ENCODE measurements at places on chromosomes 3 and 15. TPM values are rescaled to one million over a fixed set of nuclear protein-coding genes. Genes with fewer than 3 reads are reported as not detected.
A peak's percentile ranks its signal among the peaks of the same experiment; 100 is the strongest.

DNA sequence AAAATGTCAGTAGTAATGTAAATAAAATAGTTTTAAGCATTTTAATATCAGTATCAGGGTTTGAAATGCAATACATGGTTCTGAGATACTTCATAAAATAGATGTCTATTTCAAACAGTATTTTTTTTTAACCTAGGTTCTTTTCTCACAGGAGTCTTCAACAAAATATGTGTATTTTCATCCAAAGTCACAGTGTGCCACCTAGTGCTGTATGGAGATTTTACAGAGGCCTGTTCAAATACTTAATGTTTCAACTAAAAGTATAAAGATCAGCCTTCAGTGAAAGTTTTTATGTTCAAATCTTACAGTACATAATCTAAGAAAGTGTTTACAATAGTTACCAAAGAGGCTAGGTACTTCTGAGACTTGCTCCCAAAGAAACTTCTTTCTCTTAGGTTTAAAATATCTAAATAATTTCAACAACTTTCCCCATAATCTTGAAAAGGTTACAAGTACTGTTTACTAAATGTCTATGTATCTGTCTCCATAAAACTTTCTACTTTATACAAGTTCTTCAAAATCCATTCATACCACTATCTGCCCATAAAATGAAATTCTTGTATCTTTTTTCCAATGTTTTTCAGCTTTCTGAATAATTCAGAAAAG is 38.3 kb downstream of the SCAPER start:
- DNase-seq = no peak

DNA sequence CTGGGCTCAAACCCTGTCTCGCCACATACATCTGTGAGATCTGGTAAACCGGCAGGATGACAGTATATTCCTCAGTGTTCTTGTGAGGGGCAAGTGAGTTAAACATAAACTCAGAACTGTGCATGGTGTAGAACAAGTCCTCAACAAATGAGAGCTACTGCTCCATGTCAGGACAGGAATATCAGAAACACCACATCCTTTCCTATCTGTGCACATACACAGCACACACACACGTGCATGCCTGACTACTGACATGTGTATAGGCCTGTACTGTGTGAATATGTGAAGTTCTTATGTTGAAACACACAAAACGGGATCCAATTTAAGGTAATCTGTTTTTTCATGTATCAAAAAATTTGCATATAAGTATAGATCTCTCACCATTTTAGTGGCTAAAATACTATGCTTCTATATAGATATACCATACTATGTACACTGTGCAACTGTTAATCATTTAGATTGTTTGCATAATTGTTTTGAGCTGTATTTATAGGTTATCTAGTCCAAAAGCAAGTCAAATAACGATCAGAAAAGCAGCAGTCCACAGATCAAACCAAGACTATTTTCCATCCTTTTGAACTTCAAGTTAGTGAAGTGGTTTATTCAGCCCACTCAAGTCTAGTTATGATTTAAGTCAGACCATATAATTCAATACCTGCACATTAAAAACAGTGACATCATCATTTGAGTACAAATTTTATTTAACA is 44.8 kb downstream of the CCR4 start:
- no peak for DNase-seq

DNA sequence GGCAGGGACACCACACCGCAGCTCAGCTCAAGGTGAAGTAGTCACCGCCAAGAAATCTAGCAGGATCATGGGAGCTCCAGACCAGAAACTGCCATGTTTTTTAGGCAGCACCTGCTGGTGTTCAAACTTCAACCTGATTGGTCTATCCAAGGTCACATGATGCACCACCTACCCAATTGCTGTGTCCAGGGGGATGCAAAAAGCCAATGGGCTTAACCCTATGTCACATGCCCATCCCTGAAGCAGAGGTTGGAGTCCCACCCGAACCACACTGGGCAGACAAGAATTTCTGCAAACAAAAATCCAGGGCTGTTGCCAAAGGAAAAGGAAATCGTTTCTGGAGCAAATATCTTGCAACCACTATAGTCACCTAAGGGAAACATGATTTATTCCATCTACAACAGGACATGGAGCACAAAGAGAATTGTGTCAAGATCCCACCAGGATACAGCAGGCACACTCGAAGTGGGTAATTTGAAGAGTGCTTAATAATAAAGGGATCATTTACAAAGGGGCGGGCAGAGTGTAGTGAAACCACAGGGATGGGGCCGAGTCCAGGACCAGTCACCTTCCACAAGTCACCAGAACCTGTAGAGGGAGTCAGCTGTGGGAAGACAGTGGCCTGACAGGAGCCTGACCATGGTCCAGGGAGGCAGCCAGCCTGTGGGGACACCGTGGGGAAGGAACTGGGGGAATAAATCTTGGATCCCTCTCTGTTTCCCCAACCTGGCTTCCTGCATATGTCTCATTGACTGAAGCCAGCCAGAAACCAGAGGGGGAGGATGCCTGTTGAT is 34.2 kb upstream of the TSEN2 start:
- DNase-seq = no peak

DNA sequence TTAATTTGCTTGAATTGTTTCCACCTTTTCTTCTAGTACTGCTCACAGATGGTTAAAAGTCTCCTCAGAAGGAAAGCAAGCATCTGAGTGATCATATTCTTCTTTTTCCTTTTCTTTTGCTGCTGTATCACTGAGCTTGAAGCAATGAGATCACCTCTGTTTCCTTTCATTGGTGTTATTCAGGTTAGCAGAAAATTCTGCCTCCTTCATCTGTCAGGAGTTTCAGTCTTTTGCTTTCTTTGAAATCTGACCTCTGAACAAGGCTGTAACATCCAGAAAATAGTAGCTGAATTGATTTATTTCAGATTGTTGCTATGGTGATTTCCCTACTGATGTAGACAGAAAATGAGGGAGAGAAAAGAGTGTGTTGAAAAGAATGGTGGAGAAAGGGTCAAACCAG is 343.0 kb downstream of the MFSD1 start:
- DNase-seq = no peak

DNA sequence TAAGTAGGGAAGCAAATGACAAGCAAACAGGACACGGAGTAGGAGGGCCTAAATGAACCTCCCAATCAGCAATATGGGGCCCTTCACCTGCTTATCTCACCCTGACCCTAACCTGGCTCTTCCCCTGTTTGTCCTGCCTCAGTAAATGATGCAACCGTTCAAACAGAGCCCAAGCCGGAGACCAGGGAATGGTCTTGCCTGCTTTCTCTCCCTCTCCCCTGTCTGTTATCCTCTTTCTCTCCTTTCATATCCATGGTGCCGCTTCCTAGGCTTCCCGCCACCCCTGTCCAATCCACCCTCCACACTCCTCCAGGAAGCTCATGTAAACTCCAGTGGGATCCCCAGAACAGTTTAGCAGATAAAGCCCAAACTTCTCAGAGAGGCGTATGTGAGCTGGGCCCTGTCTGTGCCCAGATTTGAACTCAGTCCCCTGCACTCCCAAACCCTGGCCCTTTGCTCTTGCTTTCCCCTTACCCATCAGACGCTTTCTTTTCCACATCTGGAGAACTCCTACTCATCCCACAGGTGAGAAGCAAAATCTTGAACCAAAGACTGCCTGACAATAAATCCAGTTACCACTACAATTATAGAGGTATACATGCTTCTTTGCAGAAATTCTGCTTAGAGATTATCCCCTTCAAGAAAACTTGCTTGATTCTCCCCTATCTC is 45.7 kb upstream of the STT3B start:
- no peak for DNase-seq

- no peak for DNase-seq
Measured at GRCh38 chr15:74168711-74169126, 4.8 kb upstream of the ISLR start.

- no peak for DNase-seq
Measured at GRCh38 chr3:113659101-113659541, 37.3 kb downstream of the USF3 start.

DNA sequence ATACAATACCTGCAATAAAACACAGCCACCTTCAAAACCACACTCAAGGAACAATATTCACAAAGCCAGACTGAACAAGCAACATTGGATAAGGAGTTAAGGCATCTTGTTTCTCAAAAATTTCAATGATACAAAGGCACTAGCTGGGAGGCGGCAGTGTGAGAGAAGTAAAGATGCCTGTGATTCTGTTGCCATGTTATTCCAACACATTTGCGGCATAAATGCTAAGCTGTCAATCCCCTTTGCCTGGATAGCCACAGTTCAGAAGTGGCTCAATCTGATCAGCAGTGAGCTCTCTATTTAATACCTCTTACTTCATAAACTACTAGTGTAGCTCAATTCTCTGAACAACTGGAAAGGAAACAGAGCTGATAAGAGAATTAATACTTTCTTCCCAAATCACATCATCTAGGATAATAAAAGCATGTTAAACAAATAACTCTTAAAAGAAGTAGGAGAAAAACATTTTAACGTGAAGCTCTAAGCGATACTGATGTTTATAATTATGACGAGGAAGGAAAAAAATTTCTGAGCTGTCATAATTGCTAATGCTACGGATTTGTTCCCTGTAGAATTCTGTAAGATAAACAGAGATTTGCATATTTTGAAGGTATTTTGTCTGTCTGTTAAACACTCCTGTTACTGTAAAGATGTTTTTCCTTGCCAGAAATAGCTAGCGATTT is 358.4 kb downstream of the FOXP1 start:
- no peak for DNase-seq

DNA sequence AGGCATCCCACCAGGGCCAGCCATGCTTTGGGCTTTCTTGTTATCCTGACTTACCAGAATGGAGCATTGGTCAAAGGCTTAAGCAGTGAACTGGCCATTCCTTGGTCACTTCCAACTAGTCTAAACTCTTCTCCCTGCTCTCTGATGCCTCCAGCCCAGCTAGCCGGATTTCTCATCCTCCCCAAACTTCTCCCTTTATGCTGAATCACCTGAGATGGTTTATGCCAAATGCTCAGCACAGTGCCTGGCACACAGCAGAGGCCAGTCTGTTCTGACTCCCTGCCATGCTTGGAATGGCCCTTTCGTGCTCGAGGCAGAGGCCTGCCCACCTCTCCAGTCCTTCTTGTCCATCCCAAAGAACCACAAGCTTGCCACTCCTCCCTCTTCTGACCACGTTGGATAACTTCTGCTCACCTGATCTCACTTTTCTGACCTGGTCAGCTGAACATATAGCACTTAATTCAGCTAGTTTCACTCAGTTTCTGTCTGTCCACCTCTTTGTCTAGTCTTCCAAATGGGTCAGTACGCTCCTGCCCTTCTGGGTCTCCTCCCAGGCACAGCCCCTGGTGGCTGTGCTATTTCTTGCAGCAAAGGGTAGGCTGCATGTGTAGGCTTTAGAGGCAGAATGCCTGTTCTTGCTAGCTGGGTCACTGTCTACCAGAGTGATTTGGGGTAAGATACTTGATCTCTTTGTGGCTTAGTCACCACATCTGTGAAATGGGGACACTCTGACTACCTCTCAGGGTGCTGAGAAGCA is 2.2 kb upstream of the RBP1 start:
- no peak for DNase-seq

DNA sequence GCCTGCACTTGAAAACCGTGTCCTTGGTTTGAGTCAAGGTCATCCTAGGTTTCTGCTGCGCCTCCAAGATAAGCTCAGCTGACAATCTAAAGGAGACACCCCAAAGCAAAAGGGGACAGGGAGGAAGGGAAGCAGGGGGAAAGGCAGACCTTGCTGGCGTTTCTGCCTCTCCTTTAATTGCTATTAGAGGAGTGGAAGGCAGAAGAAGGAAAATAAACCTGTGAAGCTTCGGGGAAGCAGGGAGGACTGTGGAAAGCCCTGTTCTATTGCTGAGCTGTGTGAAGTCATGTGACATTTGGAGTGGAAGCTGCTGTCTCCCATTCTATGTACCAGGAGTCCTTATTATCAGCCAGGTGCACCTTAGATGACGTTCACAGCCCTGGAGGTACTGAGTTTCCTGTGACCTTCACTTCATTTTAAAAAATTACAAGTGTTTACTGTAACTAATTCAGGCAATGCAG is 21.5 kb upstream of the CHD2 start:
- DNase-seq = no peak

DNA sequence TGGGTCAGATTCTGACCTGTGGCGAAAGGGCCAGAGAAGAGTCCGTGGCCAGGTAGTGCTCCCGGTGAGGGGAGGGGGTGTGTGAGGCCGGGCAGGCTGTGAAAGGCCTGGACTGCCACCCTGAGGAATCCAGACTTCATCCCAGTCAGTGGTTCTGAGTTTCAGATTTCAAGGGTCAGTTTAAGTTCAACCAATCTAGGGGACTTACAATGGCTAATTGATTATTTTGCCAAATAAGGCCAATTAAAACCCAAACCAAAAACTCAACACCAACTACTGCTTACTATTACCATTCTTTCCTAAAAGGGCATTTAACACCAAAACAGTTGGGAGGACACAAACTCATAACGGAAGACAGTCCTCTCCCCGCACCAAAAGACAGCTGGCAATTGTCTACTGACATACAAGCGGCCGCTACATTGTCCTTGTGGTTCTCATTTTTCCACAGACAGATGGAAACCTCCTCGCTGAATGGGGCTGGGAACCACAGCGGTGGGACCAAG is 30.5 kb downstream of the TMEM44 start:
- peak; percentile 59 for DNase-seq

GRCh38 chr3:21234933-21235332 is 516.1 kb downstream of the ZNF385D start:
- no peak for DNase-seq

GRCh38 chr3:112671930-112672715 is 31.2 kb upstream of the CCDC80 start:
- DNase-seq = no peak

GRCh38 chr3:35745802-35746484 is 106.6 kb downstream of the ARPP21 start:
- DNase-seq = no peak

GRCh38 chr3:13229273-13229949 is 156.2 kb upstream of the IQSEC1 start:
- DNase-seq = no peak

GRCh38 chr15:97235611-97235985 is 724.9 kb upstream of the ARRDC4 start:
- DNase-seq = no peak

GRCh38 chr3:157394411-157394810 is 42.2 kb upstream of the PTX3 start:
- no peak for DNase-seq

GRCh38 chr3:40240921-40241320 is 68.6 kb upstream of the EIF1B start:
- no peak for DNase-seq

DNA sequence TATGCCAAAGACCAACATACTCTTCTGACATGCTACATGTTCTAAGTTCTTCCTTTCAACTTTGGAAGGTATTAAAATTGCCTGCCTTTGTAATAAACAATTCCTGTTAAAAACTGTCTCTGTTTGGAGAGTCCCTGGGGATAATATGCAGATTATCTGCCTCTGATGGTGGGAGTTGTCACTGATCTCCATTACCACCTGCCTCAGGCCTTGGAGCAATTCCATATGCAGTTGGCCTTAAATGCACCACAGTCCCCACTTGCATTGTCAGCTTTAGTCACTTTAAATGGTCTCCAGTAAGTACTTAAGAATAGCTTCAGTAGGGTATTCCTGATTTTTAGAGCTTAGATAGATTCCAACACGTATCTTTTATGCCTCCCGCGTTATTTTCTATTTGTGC is 121.1 kb upstream of the GOLIM4 start:
- DNase-seq = no peak

HESX1 gene
- polyA plus RNA-seq = 3.4 TPM

PLA2G4E gene
- polyA plus RNA-seq = not detected

SMAD6 gene
- 46.7 TPM for polyA plus RNA-seq

IRAK2 gene
- polyA plus RNA-seq = 1.2 TPM

KLHL40 gene
- polyA plus RNA-seq = not detected

TM4SF1 gene
- 65.2 TPM for polyA plus RNA-seq

TJP1 gene
- polyA plus RNA-seq = 161 TPM

STXBP5L gene
- 0.17 TPM for polyA plus RNA-seq

OR5K3 gene
- not detected for polyA plus RNA-seq

ALS2CL gene
- 18.0 TPM for polyA plus RNA-seq

All from left renal cortex interstitium (tissue), 4 donors.